GDM1 (cell line): ENCODE measurements at places on chromosomes 5 and 9.

DNA sequence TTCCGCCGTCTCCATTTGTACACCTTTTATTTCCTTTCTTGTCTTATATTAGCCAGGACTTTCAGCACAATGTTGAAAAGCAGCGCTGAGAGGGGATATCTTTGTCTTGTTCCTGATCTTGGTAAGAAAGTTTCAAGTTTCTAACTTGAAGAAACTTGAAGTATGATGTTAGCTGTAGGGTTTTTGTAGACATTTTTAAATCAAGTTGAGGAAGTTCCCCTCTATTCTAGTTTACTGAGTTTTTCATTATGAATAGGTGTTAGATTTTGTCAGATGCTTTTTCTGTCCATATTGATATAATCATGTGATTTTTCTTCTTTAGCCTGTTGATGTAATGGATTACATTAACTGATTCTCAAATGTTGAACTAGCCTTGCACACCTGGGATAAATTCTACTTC is 425.7 kb downstream of the PIK3R1 start:
- DNase-seq: no peak

- no peak for DNase-seq
These were observed 8.4 kb upstream of the KIF12 start for GRCh38 chr9:114107286-114108001.

DNA sequence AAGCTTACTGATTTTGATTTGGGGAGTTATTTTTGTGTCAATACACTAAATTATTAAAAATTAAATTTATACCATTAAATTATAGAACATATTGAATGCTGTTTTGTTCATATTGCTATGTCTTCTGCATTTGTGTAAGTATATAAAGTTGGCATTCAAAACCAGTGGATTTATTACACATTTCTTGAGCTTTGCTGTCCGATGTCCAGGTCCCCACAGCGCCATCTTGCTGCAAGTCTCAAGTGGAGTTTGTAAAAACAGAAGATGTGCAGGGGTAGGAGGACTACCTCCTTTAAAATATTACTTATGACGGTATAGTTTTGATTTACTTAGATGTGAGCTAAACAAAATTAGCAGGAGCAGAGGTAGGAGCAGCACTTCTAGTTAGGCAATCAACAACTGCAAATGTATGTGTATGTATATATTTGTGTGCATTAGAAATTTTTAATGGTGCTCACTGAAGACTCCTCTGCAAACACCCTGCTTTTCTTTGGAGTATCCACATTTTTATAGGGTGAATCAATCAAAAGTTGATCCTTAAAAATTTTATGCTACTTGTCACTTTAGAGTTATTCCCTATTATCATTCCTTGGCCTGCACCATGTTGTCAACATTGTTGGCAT is 37.4 kb downstream of the CPEB4 start:
- DNase-seq: no peak

DNA sequence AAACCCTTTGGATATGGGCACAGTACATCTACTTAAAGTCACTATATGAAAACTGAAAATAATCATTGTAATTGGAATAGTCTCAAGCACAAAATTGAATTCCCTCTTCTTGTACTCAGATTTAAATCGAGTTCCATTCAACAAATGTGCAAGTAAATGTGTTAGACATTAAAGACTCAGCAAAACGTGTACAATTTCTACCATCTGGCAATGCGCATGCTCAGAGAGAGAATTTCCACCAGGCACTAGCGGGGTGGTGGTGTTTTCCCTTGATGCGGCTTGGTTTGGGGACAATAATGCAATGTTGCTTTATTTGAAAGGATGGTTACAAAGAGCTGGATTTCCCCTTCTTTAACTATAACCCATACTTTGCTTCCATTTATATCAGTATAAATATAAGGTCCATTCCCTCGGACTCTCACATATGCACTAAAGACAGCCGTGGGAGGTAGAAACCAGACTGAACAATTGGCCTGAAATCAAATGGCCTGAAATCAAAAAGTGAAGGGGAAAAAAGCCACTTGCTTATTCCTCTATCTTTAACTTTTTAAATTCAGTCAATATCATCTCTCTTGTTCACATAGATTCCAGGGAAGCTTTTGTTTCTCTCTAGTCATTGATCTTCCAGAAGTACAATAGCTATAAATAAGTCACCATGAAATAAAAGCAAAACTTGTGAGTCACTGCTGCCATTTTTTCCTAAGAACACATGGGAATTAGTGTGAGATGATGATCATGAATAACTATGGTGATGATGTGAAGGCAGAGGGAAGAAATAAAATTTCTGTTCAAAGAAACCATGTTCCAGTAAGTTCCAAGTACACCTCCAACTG is 59.2 kb downstream of the ADAMTS12 start:
- DNase-seq: no peak

DNA sequence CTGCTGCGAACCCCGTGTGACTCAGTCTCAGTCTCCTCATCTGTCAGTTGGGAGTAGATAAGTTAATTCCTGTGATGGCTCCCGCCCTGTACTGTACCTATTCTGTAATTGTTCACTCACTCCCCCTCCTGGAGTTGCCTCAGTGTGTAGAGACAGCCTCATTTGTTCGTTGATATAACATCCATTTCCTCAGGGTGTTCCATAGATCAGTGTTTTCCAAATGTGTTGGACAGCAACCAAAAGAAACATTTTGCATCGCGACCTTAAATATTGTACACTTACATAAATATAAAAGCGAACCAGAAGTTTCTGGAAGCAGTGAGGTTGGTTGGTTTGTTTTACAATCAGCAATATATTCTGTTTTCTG is 698 bp downstream of the NFX1 start:
- no peak for DNase-seq

DNA sequence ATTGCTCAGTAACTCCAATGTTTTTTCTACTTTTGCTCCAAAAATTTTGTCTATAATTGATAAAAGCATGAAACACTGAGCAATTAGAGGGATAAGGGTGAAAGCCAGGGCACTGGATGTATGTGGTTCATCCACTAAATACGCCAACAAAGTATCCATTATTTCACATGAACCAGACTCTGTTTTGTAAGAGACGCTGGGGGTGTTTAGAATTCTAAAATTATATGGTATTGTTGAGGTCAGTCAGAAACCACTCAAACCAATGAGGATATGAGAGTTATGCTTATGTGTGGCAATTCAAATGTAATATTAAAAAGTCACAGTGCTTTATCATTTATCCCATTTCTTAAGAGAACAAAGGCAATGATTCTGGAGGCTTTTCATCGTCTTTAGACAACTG is 220.2 kb downstream of the EFNA5 start:
- DNase-seq: no peak

DNA sequence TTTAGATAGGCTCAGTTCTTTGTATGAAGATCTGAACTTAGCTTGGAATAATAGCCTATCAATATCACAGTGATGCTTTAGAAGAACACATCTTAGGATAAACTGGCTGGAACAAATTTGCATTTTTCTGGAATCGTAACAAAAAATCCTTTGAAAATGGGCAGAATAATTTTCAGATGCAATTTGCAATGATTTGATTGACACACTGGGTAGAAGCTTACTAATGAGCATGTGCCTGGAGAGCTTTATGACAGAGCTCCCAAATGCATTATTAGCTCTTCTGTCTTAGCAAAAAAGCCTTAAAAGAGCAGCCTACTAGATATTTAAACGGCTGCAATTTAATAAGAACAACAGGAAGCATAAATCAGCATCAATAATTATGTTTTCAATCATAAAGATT is 76.8 kb upstream of the TXNDC8 start:
- DNase-seq: no peak

DNA sequence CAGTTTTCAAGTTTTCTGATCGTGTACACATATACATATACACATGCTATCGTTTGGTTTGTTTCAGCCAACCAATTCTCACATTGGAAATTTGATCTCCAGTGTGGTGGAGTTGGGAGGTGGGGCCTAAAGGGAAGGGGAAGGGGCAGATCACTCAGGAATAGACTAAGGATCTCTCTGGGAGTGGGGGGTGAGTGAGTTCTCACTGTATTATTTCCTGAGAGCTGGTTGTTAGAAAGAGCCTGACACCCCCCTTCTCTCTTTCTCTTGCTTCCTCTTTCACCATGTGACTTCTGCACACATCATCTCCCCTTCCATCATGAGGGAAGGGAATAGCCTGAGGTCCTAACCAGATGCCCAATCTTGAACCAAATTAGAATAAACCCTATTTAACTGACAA is 551.7 kb downstream of the MAT2B start:
- no peak for DNase-seq

DNA sequence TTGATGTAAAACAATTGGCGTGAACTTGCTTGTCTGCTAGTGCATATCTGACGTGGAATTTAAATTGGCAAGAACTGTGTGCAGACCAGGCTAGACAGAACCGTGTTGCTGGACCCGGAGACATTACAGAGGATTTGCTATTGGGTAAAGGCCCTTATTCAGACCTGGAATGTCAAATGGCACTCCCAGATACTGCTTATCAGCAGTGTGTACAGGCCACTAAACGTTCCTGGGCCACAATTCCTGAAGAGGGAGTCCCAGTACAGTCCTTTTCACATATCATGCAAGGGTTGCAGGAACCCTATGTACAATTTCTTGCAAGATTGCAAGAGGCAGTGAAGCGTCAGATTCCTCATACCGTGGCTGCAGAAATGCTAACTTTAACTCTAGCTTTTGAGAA is 13.5 kb upstream of the MCCC2 start:
- no peak for DNase-seq
